ENCODE measurements at places on chromosomes 12 and 14.

- DNase-seq, result no peak
Measured at GRCh38 chr14:102592763-102593060, 263 bp downstream of the RCOR1 start.

- DNase-seq, result no peak
Measured at GRCh38 chr14:69654116-69654515, 42.7 kb downstream of the SUSD6 start.

- no peak for DNase-seq
Measured at GRCh38 chr12:113128802-113129663, 6.5 kb downstream of the RASAL1 start.

- no peak for DNase-seq
Measured at GRCh38 chr14:36221112-36221511, 44.6 kb upstream of the PTCSC3 start.

DNA sequence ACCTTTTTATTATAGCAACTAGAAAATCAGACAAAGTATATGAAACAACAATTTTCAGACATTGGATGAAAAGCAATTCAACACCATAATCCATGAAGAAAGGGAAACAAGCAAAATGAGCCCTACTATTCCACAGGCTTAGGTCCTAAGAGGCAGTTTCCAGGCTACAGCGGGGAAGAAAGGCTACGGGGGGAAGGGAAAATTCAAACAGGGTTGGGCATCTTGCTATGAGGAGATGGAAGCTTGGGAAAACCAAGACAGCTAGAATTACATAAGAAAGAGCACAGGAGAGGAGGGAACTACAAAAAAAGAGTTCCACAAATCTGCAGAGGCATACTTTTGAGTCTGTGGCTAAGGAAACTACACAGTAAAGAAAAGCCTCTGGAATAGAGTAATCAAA lies 356.0 kb upstream of the CLEC14A start:
- no peak for DNase-seq

- no peak for DNase-seq
Measured at GRCh38 chr14:71650187-71650755, 282.0 kb upstream of the RGS6 start.

- no peak for DNase-seq
Measured at GRCh38 chr12:21528953-21529352, 2.9 kb downstream of the SPX start.

DNA sequence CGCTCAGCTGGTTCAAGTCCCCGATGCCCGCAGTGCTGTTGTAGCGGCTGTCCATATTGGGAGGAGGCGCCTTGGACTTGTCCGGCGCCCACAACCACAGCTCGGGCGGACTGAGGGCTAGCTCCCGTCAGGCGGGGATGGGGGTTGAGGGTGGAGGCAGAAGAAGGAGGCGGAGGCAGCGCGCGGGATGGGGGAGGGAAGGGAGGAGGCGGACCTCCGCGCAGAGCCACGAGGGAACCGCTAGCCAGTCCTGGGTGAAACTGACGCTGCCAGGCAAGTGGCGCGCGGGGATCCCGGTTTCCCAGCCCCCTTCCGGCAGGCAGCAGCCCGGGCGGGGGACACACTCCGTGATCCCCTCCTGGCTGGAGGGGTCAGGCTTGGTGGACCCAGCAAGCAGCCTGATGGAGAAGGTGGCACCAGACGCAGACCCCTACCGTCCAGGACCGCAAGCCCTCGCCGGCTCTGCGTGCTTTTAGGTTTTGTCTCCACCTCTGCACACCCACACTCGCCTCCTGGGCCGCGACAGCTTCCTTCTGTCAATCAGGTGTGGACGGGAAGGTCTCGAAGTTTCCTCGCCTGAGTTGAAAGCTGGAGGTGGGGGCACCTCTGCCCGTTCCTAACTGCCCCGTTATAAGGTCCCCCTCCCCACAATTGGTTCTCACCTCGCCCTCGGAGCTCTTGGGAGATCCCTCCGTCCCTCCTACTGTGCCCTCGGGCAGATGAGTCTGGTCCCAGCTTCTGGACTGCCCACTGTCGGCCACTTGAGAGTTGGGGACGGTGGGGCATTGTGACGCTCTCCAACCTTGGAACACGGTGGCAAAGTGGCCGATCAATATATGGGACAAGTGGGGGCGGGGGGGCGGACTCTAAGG lies at the start of gene CPNE8:
Gene CPNE8 (minus strand): TSS at position 112 of the 872 bp plus-strand sequence. CDS start 57 bp downstream, at position 55.
- peak; percentile 60 for DNase-seq

- DNase-seq, result no peak
Measured at GRCh38 chr12:110688446-110689280, at the start of gene HVCN1. Gene HVCN1 (minus strand): TSS chr12:110689115. CDS start chr12:110683245, 5,870 bp downstream.

GRCh38 chr14:72554994-72555608 lies 338.8 kb downstream of the DPF3 start:
- no peak for DNase-seq

DNA sequence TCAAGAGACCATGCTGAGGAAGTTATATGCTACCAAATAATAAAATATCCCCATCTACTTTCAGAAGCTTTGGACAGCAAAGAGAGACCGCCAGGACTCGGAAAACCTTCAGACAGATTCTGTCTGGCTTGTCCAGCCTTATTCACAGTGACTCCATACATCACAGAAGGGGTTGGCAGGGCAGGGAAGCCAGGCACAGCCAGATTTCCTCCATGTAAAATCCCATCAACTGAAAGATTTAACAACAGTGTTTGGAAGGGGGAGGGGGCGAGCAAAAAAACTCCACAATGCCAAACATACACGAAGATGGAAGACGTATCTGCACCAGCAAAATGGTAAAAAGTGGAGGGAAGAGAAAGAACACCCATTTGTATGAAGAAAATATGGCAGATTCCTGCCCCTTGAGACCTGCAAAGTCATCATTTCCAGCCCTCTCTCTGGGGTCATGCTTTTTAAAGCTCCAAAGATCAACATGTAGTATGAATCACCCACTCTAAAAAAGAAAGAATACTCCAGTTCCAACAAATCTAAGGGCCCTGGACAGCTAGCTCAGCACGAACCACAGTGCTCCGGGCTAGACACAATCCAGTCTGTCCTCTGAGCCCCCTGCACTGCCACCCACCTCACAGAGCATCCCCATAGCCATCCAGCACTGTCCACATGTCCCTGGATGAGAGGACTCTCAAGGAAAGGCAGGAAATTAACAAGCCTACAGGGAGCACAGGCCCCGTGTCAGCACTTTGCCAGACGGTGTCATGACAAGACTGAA lies 116.4 kb downstream of the DICER1 start:
- DNase-seq, result peak; percentile 3

DNA sequence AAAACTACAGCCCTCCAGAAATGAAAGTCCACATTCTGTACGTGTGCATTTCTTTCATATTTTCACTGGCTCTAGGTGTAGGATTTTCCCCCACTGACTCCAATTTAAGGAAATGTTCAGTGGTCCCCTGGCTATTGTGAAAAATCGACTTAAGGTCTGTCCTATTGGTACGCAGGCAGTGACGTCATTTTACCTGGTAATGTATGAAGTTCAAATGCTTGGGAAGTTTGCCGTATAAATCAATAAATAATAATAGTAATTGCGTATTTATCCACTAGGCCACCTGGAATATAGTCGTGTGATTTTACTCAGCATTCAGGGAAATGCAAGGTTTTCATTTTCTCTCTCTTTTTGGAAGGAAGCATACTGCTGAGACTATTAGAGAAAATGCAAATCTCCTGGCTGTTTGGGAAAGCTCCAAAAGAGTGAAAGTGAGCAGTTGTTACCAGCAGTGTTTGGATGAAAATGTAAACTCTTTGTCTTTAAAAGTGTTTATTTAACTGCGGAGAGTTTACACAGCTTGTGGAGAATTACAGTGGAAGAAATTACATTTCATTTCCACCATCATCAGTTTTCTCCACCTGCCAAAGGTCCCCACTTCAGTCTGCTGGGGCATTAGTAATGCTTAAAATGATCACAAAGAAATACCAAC lies 107.0 kb downstream of the EXOC5 start:
- no peak for DNase-seq

- DNase-seq, result no peak
Measured at GRCh38 chr14:106372870-106373652, 846.7 kb downstream of the TMEM121 start.
